ENCODE measurements at places on chromosomes 4 and X. TPM values are rescaled to one million over a fixed set of nuclear protein-coding genes. Genes with fewer than 3 reads are reported as not detected.

CFP gene
- 1.6 TPM for total RNA-seq

RRH gene
- total RNA-seq: not detected

DNA sequence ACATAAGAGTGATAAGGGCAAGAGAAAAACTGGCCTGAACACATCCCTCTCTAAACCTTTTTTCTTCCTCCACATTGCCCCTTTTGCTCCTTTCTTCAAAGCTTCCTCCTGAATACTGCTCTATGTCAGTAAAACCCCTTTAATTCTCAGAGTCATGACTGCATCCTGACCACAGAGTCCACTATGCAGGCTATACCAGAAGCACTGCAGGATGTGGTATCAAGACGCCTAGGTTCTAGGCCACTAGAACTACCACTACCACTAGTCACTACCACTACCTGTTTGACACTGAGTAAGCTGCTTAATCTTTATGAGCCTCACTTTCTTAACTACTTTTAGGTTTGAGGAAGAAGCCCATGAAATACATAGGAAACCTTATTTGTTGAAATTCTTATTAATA is 38.7 kb downstream of the ARHGEF9 start:
- H3K27me3 ChIP-seq: no peaks in the 10 kb centered on the region
- H3K4me3 ChIP-seq: peak overlapping the region; percentile 34
- DNase-seq: peak; percentile 59
- peaks cover 2% of the 10 kb centered on the region for H3K36me3 ChIP-seq
- peak overlapping the region; percentile 87 for H3K27ac ChIP-seq

DNA sequence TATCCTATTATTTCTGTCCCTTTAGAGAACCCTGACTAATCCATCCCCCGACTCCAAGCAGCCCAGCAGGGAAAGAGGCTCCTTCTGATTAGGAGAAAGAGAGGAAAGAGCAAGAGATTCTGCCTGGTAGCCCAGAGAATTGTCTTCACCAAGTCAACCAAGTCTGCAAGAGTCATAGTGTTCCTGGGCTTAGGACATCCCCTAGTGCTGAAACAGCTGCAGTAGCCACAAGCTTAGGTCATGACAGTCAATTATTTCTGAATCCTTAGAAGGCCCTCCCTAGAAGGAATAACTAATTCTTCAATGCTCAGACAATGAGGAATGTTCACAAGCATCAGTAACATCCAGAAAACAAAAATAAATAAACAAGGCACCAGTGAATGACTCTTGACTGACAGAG is 480.3 kb upstream of the GRIA3 start:
- no peaks in the 10 kb centered on the region for H3K36me3 ChIP-seq
- no peak overlapping the region for H3K27ac ChIP-seq
- no peaks in the 10 kb centered on the region for H3K27me3 ChIP-seq
- H3K4me1 ChIP-seq: no peaks in the 10 kb centered on the region
- DNase-seq: no peak

- H3K4me1 ChIP-seq: no peaks in the 10 kb centered on the region
- no peak overlapping the region for H3K27ac ChIP-seq
- H3K36me3 ChIP-seq: no peaks in the 10 kb centered on the region
- DNase-seq: no peak
- H3K27me3 ChIP-seq: peaks cover 7% of the 10 kb centered on the region
Measured at GRCh38 chr4:7156328-7156727, 36.0 kb upstream of the SORCS2 start.

RHOXF1 gene
- total RNA-seq: not detected

DNA sequence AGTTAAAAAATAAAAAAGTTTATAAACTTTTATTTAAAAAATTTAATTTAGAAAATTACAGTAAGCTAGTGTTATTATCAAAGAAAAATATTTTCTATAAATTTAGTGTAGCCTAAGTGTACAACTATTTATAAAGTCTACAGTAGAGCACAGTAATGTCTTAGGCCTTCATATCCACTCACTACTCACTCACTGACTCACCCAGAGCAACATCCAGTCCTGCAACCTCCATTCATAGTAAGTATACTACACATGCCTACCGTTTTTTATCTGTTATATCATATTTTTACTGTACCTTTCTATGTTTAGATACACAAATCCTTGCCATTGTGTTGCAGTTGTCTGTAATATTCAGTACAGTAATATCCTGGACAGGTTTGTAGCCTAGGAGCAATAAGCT is 129.0 kb upstream of the FAM47B start:
- no peak for DNase-seq
- no peaks in the 10 kb centered on the region for H3K4me1 ChIP-seq
- H3K27ac ChIP-seq: no peak overlapping the region
- no peaks in the 10 kb centered on the region for H3K27me3 ChIP-seq

DNA sequence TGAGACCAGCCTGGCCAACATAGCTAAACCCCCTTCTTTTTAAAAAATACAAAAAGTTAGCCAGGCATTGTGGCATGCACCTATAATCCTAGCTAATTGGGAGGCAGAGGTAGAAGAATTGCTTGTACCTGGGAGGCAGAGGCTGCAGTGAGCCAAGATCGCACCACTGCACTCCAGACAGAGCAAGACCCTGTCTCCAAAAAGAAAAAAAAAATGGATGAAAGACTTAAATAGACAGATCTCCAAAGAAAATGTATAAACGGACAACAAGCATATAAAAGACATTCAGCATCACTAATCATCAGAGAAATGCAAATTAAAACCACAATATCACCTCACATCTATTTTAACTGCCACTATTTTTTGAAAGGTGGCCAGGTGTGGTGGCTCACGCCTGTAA is 6.6 kb upstream of the SAT1 start:
- H3K27ac ChIP-seq: no peak overlapping the region
- peaks cover 14% of the 10 kb centered on the region for H3K4me1 ChIP-seq
- H3K27me3 ChIP-seq: no peaks in the 10 kb centered on the region

- peaks cover 3% of the 10 kb centered on the region for H3K4me1 ChIP-seq
- no peak for DNase-seq
- H3K27me3 ChIP-seq: no peaks in the 10 kb centered on the region
- H3K4me3 ChIP-seq: no peak overlapping the region
Measured at GRCh38 chr4:151905197-151905596, 144.4 kb upstream of the GATB start.

DNA sequence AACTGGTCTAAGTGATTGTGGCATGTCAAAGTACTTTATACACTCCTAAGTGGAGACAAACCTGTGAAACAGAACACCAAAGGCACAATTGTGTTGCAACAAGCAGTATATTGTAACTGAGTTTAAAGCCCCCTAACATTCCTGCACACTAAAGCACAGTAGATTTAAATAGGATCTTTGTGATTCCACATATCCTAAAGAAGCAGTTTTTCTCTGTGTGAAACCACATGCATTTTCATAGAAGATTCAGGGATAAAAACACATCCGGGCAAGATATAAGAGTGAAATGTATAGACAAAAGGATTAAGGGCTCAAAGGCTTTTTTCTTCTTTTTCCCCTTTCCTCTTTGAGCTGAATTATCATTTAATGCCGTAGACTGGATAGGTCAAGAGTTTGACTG is 82.2 kb downstream of the ANK2 start:
- no peak overlapping the region for H3K27ac ChIP-seq
- H3K27me3 ChIP-seq: peaks cover 2% of the 10 kb centered on the region
- H3K4me1 ChIP-seq: no peaks in the 10 kb centered on the region
- DNase-seq: no peak
- H3K36me3 ChIP-seq: no peaks in the 10 kb centered on the region

DNA sequence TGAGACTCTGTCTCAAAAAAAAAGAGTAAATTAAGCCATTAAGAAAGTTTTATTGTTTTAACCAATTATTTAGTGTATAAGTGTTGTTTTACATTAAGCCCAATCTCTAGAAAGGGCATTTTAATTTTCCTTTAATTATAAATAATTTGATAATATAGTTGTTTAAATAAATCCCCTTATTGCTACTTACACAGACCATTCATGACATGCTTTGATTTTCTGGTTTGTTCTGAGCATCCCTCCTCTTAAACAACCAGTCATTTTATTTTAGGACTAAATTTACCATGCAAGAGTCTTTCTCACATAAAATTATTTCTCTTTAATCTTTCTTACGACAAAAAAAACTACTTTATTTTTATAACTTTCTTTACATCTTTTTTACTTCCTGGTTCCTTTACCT is 23.5 kb upstream of the PAGE5 start:
- no peak overlapping the region for H3K4me3 ChIP-seq
- no peaks in the 10 kb centered on the region for H3K36me3 ChIP-seq
- H3K4me1 ChIP-seq: no peaks in the 10 kb centered on the region
- no peaks in the 10 kb centered on the region for H3K27me3 ChIP-seq
- no peak for DNase-seq

DNA sequence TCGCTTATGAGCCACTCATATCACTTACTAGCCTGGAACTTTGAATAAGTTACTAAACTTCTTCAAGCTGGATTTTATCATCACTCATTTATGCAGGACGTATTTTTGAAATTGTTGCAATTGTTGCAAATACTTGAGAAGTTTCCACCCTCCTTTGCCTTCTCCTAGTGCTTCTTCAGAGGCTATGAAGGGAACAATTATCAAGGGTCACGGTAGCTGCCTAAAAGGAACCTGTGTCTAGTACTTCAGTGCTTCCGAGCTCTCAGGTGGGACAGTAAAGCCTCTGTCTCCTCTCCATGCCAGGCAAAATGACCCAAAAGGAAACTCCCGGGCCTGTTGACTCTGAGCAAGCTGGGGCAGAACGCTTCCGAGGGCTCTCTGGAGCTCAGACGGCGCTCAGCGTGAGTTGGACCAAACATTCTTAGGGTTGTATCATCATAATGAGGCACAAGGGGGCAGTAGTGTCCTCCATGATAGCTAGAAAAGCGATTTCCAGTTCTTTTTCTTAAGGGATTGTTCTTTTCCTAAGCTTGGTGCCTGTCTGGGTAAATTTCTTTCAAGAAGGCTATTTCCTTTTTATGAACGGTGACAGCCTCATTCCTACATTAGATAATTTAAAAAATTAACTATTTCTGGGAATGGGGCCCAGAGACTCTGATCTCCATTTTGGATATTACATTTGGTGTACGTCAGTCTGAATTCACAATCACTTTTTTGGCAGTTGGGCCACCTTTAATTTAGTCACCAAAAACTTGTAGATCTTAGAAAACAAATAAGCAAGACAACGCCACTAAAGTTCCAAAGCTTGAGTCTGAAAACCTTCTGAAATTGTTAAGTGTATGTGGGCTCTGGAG is 73.1 kb downstream of the PACRGL start:
- no peak overlapping the region for H3K4me3 ChIP-seq
- no peak overlapping the region for H3K27ac ChIP-seq
- DNase-seq: peak; percentile 37
- no peaks in the 10 kb centered on the region for H3K36me3 ChIP-seq
- H3K4me1 ChIP-seq: no peaks in the 10 kb centered on the region
- H3K27me3 ChIP-seq: no peaks in the 10 kb centered on the region

DNA sequence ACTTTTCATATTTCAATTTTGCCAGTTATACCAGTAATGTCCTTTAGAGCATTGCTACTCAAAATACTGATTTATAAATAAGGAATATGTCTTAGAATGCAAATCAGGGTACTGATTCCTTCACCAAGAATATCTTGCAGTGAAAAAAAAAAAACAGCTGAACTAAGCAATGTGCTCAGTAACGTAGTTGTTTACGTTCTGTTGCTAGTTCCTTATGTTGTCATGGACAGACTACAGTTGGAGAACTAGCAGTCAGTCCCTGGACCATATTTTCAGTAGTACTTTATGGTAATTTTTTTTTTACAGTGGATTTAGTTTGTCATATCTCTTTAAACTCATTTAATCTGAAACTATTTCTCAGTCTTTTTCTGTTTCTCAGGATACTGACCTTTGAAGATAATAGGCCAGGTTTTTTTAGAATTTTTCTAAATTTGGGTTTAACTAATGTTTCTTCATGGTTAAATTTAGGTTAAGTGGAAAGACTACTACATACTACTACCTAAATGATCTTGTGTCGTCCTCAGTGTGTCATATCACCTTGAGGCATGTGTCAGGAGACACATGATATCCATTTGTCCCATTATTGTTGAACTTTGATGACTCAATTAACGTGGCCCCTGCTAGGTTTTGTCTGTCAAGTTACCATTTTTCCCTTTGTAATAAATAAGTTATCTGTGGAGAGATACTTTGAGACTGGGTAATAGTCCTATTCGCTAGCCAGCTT is 21.0 kb downstream of the SMARCAD1 start:
- H3K27me3 ChIP-seq: no peaks in the 10 kb centered on the region
- no peak for DNase-seq
- H3K4me3 ChIP-seq: no peak overlapping the region
- H3K27ac ChIP-seq: no peak overlapping the region
- peaks cover 13% of the 10 kb centered on the region for H3K4me1 ChIP-seq

GRCh38 chr4:112302320-112303274 is 5.4 kb downstream of the ALPK1 start:
- H3K36me3 ChIP-seq: peaks cover 5% of the 10 kb centered on the region
- no peak overlapping the region for H3K4me3 ChIP-seq
- DNase-seq: no peak
- no peak overlapping the region for H3K27ac ChIP-seq

- peaks cover 66% of the 10 kb centered on the region for H3K36me3 ChIP-seq
- no peaks in the 10 kb centered on the region for H3K27me3 ChIP-seq
- peaks cover 54% of the 10 kb centered on the region for H3K4me1 ChIP-seq
- peak overlapping the region; percentile 97 for H3K27ac ChIP-seq
Measured at GRCh38 chrX:1391370-1391706, 575 bp downstream of the SLC25A6 start.

DNA sequence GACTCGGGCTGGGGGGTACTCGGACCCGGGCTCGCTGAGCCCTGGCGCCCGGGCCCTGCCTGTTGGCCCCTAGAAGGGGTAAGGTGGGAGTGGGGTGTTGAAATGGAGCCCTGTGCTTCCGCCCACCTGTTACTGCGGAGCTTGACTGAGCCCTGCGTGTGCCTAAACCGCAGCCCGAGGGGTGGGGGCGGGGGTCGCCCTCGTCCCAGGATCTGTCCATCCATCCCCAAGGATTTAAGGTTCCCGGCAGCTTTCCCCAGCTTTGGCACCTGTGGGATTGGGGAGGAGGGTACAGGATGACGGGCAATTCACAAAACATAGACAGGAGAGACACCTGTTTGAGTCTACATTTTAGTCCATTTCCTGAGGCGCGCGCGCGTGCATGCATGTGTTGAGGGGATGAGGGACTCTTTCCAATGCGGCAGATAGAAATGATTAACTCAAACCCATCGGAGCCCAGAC is 779 bp downstream of the GABRQ start:
- H3K4me1 ChIP-seq: no peaks in the 10 kb centered on the region
- no peaks in the 10 kb centered on the region for H3K36me3 ChIP-seq
- no peak overlapping the region for H3K4me3 ChIP-seq
- no peak overlapping the region for H3K27ac ChIP-seq
- H3K27me3 ChIP-seq: peaks cover 19% of the 10 kb centered on the region
